GM13976 (cell line): ENCODE measurements at places on chromosomes 3 and 15.

DNA sequence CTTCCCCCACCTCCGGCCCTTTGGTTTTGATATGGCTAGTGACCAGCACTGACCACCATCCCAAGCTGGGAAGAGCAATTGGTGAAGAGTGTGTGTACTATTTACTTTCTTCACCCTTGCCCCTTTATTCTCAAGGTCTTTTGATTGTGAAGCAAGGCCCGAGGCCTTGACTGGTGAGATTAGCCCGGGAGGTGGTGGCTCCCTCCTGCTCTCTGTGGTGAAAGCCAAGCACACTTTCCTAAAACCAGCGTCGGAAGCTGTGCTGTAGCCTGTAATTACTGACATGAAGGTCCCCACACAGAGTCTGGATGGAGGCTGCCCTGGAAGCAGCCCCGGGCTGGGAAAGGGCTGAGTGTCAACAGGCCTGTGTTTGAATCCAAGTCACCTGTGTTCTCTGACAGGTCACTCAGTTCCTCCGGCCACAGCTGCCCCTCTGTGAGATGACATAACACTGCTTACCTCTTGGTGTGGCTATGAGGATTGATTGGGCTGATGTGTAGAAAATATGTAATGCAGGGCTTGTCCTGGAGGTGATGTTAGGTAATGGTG is 60.5 kb upstream of the PRR23C start:
- no peak for DNase-seq

GRCh38 chr3:53379898-53380297 is 32.6 kb upstream of the DCP1A start:
- DNase-seq: no peak

DNA sequence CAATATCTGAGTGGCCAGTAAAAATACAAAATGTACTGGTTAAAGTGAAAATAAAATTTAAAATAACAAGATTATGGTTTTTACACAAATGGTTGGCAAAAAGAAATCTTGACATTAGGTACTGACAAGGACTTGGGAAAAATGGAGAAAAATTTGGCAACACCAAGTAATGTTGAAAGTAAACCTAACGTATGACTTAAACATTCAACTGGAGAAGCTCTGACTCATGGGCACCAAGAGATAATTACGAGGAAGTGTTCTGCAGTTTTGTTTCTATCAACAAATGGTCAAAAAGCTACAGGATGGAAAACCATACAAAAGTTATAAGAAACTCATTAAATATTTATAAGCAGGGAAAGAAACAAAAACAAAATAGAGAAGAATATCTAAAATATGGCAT is 177.7 kb downstream of the ZNF385D start:
- DNase-seq: no peak

DNA sequence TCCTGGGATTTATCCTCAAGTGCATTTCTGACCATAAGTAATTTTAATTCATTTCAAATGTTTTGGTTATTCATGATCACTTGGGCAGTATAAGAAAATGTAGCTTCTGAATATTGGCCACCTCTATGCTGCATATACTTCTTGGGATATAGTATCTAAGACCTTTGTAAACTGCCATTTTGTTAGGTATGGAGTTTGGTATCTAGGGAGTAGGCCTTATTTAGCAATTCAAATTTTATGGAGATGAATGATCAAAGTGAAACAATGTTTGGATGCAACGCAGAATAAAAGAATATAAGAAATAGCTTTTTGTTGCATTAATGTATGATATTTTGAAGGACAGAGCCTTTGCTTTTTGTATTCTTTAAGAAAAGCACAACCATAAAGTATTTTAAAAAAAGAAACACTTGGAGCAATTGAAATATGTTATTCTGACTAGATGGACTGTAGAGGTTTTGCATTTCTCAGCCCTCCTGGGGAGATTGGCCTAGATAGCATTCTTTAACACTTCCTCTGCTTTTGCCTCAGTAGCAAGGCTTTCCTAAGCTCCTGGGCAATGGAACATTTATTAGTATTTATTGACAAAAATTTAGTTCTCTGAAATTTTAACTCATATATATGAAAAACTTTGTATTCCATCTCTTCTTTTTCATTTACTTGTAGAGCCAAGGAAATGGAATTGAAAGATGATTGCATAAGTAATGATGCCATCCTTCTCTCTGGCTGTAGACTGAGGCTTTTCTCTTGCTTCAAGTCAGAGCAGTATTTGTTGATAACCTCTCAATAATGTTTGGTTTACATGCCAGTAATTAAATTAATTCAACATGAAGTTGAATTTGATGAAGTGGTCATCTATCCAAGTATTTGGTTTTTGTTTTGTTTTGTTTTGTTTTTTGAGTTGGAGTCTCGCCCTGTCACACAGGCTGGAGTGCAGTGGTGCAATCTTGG is 61.8 kb upstream of the UTS2B start:
- no peak for DNase-seq

DNA sequence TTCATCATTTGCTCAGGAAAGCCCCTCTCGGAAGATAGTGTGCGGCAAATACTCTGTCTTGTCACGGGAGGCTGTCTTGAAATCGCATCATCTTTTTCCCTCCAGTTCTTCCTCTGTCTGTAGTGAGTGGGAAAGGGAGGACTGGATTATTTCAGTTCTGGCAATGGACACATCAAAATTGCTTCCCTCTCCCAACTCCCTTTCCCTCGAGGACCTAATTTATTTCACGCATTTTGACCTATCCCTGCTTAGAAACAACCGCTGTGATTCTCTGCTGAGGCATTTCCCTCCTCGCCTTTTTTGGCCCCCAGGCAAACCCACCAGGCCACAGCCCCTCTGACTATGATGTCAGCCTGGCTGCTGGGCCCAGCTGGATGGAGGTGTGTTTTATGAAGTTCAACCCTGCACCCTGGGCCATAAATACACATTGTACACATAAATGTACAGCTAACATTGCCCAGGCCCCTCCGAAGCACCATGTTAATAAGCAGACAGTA is 138.7 kb upstream of the LRTM1 start:
- no peak for DNase-seq

- DNase-seq: no peak
Measured at GRCh38 chr15:22895465-22896190, 57.2 kb downstream of the NIPA2 start.

DNA sequence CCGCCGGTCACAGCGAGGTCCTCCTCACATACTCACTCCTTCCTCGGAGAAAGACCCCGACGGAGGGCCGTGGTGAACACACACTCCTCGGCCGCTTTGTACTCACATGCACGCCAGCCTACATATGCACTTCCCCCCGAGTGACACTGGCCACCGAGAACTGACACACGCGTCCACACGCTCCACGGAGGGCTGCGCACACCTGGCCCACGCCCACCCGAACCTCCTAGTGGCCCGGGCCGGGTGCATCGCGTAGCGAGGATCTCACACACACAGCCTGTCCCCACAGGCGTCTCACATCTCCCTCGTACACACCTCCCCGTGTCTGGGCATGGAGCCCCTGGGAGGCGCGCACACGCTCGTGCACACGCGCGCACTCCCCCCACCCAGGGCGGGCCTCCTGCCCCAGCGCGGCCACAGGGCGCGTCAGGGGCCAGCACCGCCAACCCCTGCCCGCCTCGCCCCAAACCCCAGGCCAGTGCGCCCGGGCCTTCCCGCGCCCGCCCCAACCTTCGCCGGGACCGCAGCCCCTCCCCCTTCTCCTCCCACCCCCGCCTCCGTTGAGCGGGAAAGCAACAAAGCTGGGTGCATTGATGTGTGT is 411 bp upstream of the C3orf70 start:
- DNase-seq: peak; percentile 60

- no peak for DNase-seq
Measured at GRCh38 chr3:173796890-173797289, 399.3 kb downstream of the NLGN1 start.

DNA sequence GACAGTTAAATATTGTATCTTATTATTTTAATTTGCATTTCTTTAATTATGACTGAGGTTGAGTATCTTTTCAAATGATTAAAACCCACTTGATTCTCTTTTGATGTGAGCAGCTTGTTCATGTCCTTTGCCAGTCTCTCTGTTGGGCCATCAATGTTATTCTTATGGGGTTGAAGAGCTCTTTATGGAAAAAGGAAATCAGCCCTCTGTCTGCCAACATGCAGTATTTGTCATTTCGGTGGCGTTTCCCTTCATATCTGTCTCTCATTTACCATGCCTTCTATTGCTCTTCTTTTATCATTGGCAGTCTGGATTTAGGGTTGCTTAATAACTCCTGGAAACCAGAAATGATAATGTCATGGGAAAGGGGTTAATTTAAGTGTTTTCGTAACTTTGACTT is 340.7 kb upstream of the DNAJC19 start:
- DNase-seq: no peak

- no peak for DNase-seq
Measured at GRCh38 chr15:88029696-88030095, 226.8 kb downstream of the NTRK3 start.

DNA sequence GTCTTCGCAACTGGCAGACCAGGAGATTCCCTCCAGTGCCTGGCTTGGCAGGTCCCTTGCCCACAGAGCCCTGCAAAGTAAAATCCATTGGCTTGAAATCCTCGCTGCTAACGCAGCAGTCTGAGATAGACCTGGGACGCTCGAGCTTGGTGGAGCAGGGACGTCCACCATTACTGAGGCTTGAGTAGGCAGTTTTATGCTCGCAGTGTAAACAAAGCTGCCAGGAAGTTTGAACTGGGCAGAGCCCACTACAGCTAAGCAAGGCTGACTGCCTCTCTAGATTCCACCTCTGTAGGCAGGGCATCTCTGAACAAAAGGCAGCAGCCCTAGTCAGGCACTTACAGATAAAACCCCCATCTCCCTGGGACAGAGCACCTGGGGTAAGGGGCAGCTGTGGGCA is 205.0 kb upstream of the MME start:
- DNase-seq: no peak
